Adrenal gland (tissue), 19 donors: ENCODE measurements at places on chromosomes 1 and 21.

- DNase-seq, result no peak
Observed at GRCh38 chr1:22888320-22889075, 84.2 kb downstream of the LACTBL1 start.

DNA sequence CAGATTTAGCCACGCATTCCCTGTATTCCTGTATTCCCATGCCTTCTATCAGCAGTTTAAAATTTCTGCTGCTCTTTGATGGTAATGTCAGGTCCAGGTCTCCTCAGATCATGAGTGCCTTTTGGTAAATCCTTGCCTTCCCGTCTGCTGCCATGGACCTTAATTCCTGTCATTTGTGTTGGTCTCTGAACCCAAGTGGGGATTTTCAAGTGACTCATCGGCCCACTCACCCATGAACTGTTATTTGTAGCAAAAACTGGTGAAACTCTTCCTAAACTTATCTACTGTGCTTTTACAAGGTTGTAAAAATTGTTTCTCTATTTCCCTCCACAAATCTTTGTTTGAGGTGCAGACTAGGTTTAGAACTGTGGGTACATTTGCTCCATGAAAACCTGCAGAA is 47.4 kb downstream of the ACTN2 start:
- DNase-seq, result no peak

GRCh38 chr1:198523182-198523950 is 17.1 kb downstream of the ATP6V1G3 start:
- no peak for DNase-seq

GRCh38 chr1:112026016-112026415 is 36.5 kb upstream of the KCND3 start:
- DNase-seq, result peak; percentile 54

GRCh38 chr1:61261595-61261994 is 179.2 kb downstream of the NFIA start:
- no peak for DNase-seq

- DNase-seq, result peak; percentile 86
Observed at GRCh38 chr1:151945725-151946722, 36.7 kb upstream of the THEM4 start.

DNA sequence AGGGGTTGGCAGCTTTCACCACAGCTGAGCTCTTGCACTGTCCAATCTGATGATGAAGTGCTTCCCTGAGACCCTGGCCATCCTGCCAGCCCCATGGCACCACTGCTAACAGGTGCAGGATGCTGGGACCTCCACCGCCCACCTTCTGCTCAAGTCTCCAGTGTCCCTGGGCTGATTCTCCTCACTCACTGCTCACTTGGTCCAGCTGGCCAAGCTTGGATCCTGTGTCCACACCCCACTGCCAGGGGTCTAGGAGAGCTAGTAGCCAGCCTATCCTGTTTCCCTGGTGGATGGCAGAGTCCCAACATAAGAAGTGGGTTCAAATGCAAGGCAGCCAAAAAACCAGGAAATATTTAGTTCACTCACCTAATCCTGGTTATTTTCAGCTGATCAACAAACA is 217.2 kb upstream of the IRF2BP2 start:
- DNase-seq, result no peak

DNA sequence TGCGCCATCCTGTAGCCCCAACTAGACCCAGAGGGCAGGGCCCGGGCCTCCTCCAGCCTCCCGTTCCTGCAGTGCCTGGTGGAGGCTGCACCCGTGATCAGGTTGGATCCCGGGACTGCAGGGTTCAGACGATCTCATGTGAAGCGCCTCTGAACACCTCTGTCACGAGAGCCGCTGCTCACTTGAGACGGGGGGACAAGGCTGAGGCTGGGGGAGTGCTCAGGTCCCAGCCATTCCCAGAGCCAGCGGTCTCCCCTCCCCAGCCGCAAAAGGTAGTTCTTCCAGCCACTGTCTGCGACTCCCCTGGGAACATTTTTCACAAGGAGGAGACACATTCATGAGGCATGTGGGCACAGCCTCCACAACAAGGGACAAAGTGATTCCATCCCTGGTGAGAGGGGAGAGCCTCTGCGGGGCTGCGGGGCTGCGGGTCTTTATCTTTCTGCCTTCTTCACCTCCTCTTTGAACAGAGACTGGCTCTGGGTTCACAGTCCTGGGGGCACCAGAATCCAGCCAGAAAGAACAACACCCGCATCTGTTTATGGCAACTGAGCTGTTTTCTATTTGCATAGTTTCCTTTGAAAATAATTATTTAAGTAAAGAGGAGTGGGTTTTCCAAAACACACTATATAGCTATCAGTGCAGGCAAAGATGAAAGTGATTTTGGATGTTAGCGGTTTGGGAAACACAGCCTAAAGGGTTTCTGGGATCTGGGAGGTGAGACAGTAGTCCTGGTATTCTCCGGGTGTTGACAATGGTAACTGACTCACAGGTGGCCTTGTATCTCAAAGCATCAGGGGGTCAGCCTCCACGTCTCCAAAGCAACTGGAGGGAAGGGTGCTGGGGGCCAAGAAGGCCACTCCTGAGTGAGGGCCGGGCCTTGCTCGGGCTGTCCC is 13.0 kb upstream of the LDLRAP1 start:
- DNase-seq, result no peak

GRCh38 chr1:91791691-91792488 is 94.1 kb downstream of the TGFBR3 start:
- DNase-seq, result peak; percentile 10

- no peak for DNase-seq
Observed at GRCh38 chr1:59845091-59845490, 30.3 kb downstream of the HOOK1 start.

DNA sequence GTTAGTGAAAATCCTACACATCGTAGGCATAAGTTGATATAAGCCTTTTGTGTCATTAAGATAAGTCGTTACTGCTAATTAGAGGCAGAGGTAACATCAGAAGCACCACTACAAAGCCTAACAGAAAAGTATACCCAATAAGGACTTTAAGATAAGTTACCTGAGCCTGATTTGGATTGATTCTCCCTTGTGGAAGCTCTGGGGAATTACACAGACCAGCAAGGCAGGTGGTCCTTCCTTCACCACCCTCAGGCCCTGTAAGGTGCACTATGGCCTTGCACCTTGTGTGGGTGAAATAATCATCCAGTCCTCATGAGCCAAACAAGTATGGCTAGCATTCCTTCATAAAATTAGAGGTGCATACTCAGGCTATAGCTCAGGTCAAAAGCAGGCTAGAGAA is 166.7 kb upstream of the CHRM3 start:
- no peak for DNase-seq

GRCh38 chr1:200112290-200112689 is 84.8 kb downstream of the NR5A2 start:
- no peak for DNase-seq
